A549 treated with CpdA at 1 μM for 4 hours (cell line): ENCODE measurements at places on chromosomes 13 and 19. TPM values are rescaled to one million over a fixed set of nuclear protein-coding genes. Genes with fewer than 3 reads are reported as not detected.

The ARHGAP35 gene
- total RNA-seq = 23.9 to 32.0 TPM (median 29.7 TPM) in 5 replicates

The C1QTNF9 gene
- total RNA-seq = not detected in 5 replicates

The TEX26 gene
- not detected in 5 replicates for total RNA-seq

The IZUMO1 gene
- not detected in 5 replicates for total RNA-seq

The LGALS7 gene
- 0.32 TPM in 1 of 5 replicates, not detected in the others for total RNA-seq

The SIGLEC9 gene
- 0.26 TPM in 1 of 5 replicates, not detected in the others for total RNA-seq

The C1QTNF9B gene
- not detected in 5 replicates for total RNA-seq

The ZNF160 gene
- total RNA-seq = 6.7 to 11.0 TPM (median 7.7 TPM) in 5 replicates

The ACP7 gene
- total RNA-seq = 0.15 to 0.19 TPM (median 0.17 TPM) in 5 replicates

The NKG7 gene
- not detected in 5 replicates for total RNA-seq

The NLRP11 gene
- 0.01 to 0.06 TPM (median 0.06 TPM) in 3 of 5 replicates, not detected in the others for total RNA-seq

The IL17D gene
- 0.98 to 1.4 TPM (median 1.1 TPM) in 5 replicates for total RNA-seq

The LSR gene
- total RNA-seq = 6.8 to 11.0 TPM (median 9.6 TPM) in 5 replicates

The ICAM4 gene
- total RNA-seq = 0.10 to 0.20 TPM in 2 of 5 replicates, not detected in the others

The BRSK1 gene
- 4.3 to 6.1 TPM (median 5.0 TPM) in 5 replicates for total RNA-seq

The SIGLEC5 gene
- not detected in 5 replicates for total RNA-seq

The MEGF8 gene
- 21.6 to 29.0 TPM (median 24.4 TPM) in 5 replicates for total RNA-seq

The ZNF418 gene
- 0.69 to 1.3 TPM (median 0.90 TPM) in 5 replicates for total RNA-seq

The PTPRS gene
- total RNA-seq = 17.8 to 30.0 TPM (median 24.6 TPM) in 5 replicates

The ZNF813 gene
- total RNA-seq = 0.17 to 0.48 TPM (median 0.32 TPM) in 5 replicates

The SERTAD1 gene
- 23.5 to 42.7 TPM (median 31.9 TPM) in 5 replicates for total RNA-seq

The FBN3 gene
- total RNA-seq = not detected in 5 replicates

The EFNB2 gene
- 1.4 to 2.2 TPM (median 1.9 TPM) in 5 replicates for total RNA-seq

The TRIP10 gene
- 52.0 to 62.7 TPM (median 59.6 TPM) in 5 replicates for total RNA-seq

The DCLK1 gene
- 0.92 to 1.3 TPM (median 1.0 TPM) in 5 replicates for total RNA-seq

The IGFL2 gene
- 0.20 to 1.2 TPM (median 0.83 TPM) in 5 replicates for total RNA-seq

The LHB gene
- total RNA-seq = not detected in 5 replicates

The ZNF329 gene
- 2.6 to 3.4 TPM (median 3.1 TPM) in 5 replicates for total RNA-seq

The HS6ST3 gene
- total RNA-seq = not detected in 5 replicates

The DGKH gene
- 3.5 to 4.5 TPM (median 4.2 TPM) in 5 replicates for total RNA-seq

The ARHGEF18 gene
- 39.0 to 55.5 TPM (median 48.0 TPM) in 5 replicates for total RNA-seq

The PNMA8C gene
- total RNA-seq = not detected in 5 replicates

The NLRP4 gene
- not detected in 5 replicates for total RNA-seq

The ZNF415 gene
- total RNA-seq = not detected in 5 replicates

The TEX101 gene
- total RNA-seq = not detected in 5 replicates
